CD4-positive, alpha-beta T cell treated with Interleukin-12 subunit alpha and Interleukin-12 subunit beta, for 1 hour (primary cell): ENCODE measurements at places on chromosomes 6 and 20.

- no peak for DNase-seq
Measured at GRCh38 chr6:5726976-5727718, 279.6 kb downstream of the NRN1 start.

DNA sequence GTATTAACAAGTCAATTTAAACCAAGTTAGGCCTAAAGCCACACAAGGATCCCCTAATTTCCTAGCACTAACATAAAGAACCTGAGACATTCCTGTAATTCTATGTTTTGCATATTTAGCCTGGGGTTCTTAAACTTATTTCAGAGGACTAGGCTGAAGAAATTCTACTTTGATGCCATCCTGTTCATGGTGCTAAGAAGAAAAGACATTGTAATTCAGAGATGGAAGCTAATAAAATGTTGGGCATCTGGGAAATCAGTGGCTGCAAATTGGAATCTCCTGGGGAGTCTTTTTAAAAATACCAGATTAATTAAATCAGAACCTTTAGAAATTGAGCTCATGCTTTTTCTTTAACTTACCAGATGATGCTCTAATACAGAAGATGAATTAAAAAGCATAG is 26.2 kb upstream of the IRAK1BP1 start:
- DNase-seq, result no peak

GRCh38 chr6:133408132-133408531 is 167.0 kb downstream of the EYA4 start:
- no peak for DNase-seq

DNA sequence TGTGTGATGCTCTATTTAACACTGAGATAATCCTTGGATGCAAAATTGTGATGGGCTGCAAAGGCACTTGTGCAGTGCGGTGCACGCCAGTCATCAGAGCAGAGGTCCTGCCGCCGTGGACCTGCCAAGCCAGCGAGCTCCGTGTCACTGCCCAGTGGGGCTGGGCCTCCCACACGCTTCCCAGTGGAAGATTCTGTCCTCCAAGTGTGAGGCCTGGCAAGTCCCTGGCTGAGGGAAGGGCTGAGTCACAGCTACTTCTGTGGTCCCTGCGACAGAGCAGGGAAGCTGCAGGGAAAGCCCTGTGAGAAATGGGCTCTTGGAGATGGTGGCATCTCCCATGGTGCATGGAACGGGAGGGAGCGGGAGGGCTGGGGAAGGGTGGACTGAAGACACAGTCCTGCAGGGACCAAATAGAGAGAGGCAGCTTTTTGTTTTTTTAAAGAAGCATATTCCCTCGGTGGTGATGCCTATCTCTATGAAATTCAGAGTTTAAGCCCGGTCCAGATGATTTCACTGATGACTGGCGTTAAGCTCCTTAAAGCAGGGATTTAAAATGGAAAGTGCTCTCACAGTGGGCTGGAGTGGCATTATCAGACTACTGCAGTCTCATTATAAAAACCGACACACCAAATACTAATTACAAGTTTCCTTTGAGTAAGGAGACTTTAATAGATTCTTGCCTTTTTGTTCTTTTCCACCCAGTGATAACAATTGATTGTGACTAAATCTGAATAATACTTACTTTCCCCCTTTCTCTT is 413.7 kb downstream of the QKI start:
- DNase-seq, result no peak

DNA sequence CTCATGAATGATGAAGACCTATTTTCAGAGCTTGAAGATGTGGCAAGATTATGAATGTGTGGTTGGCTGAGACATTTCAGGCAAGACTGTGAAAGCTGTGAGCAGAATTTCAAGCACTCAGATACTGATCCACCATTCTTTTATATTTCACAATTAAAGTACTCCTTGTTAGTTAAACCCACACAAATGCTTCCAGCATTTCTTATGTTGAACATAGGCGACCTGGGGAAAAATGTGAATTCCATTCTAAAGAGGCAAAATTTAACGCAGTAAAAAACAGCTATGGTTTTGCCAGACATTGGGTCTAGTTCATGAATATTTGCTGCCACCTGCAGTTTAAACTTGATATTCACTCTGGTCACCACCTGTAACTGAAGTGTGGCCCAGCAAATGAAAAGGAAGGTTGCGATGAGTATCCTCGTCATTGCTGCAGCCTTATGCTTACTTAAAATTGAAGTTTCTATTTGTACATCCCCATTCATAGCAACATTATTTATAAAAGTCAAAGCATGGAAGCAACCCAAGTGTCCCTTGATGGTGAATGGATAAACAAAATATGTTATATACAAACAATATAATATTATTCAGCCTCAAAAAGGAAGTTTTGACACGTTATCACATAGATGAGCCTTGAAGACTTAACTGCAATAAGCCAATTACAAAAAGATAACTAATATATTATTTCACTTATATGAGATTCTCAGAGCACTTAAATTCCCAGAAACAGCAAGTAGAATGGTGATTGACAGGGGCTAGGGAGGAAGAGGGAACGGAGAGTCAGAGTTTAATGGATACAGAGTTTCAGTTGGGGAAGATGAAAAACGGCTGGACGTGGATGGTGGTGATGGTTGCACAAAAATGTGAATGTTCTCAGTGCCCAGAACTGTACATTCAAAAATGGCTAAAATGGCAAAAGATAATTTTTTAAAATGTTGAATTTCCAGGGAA is 32.4 kb upstream of the FAM184A start:
- DNase-seq, result peak; percentile 75

DNA sequence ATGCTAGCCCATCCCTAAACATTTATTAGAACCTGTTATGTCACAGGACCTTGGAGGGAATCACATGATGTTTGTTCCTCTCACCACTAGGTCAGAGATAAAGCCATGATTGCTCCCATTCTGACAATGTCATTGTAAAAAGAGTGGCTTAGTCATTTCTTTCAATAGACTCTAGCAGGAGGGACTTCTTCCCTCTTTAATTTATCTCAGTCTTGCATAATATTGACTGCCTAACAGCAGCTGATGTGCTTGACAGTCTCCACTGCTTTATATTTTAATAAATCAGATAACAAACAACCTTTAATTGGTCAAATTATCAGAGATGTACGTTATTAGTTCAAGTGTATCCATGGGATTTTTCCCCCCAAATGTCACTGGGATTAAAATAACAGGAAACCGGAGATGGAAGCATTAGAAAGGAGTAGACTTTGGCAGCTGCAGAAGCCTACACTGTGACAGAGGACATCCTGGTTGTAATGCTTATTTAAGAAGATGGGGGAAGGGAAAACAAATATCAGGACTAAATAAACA is 39.6 kb downstream of the LAMA4 start:
- DNase-seq, result no peak

DNA sequence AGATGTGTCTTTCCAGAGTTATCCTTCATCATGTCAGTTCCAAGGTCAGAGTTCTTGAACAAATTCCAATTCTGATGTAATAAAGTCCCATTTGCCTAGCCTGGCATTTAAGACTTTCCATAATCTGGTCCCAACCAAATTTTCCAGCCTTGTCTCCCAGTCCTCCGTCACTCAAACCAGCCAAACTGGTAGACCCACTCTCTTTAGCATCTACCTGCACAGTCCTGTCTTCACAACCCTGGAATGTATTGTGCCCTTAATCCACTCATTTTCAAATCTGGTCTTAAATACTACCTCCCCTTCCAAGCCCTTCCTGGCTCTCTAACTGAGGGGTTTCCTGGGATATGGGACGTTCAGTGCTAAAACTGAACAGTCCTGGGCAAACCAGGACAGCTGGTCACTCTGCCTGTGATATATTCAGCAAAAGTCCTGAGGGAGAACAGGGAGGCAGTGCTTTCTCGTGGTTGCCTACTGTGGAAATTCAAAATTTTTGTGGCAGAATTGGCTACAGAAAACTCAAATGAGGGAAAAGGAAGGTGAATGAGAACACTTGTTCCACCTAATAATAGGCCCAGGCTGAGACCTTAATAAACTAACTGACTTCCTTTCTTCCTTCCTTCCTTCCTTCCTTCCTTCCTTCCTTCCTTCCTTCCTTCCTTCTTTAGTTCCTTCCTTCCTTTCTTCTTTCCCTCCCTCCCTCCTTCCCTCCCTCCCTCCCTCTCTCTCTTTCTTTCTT is 10.8 kb upstream of the AKAP7 start:
- no peak for DNase-seq

- no peak for DNase-seq
Measured at GRCh38 chr20:1810926-1811620, 84.1 kb upstream of the SIRPA start.

GRCh38 chr6:20433929-20434328 is 32.2 kb downstream of the E2F3 start:
- no peak for DNase-seq
